ENCODE measurements at places on chromosomes 3 and 15.

DNA sequence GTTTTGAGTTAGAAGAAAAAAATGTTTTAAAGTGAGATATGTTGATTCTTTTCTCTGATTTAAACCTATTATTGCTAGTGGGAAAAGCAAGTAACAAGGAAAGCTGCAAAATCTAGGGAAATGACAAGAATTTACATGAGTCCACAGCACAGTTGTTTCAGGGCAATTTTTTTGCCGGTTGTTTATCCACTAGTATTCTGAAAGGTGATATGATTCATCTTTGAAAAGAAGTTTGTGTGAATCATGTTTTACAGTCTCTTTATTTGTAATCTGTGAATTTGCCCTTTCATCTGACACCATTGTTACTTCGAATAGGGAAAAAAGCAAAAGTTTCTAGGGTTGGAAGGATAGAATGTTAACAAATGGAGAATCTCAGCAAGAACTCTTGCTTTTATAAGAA is 894.7 kb downstream of the OTOL1 start:
- DNase-seq: peak; percentile 4

DNA sequence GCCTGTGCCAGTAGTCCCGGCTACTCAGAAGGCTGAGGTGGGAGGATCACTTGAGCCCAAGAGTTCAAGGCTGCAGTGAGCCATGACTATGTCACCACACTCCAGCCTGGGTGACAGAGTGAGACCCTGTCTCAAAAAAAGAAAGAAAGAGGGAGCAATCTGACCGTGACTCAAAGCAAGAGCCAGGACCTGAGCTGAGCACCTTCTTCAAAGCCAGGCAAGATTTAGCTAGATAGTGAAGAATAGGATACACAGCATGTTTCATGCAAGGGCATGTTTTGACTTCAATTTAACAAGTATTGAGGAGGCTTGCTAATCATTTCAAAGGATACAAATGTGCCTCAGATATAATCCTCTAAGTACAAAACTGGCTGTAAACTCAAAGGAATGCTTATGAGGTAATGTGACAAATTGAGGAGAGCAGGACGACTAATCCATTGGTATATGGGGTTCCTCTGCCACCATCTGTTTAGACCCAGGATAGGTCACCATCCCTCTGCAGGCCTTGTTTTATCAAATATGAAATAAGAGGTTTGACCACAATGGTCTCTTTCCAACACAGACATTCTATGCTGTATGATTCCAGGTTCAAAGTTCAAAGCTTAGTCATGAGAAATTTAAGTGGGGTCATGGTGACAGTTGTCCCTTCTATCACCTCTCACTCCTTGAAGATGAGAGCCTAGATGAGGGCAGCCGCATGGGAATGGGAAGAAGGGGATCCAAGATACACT is 33.2 kb downstream of the RAB27A start:
- no peak for DNase-seq

GRCh38 chr15:74208901-74209559 is 6.4 kb upstream of the STRA6 start:
- DNase-seq: no peak

DNA sequence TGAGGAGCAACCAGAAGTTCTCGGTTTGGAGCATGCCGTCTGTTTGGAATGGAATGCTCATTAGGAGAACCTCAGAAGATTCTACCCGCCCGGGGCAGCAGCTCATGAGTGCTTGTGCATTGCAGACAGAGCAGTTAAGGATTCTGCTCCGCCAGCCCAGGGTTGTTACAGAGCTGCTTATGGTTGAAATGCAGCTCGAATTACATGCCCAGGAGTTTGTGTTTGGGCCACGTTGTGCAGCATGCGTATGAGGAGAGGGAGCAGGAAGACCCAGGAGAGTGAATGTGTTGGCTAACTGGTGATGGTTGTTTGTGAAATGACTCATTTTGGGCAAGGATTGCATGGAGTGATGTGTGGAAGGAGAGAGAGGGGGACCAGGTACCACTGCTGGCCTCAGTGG is 9.0 kb downstream of the FGD5 start:
- no peak for DNase-seq

- DNase-seq: no peak
These were observed 197.1 kb upstream of the KBTBD8 start for GRCh38 chr3:66800941-66801545.

DNA sequence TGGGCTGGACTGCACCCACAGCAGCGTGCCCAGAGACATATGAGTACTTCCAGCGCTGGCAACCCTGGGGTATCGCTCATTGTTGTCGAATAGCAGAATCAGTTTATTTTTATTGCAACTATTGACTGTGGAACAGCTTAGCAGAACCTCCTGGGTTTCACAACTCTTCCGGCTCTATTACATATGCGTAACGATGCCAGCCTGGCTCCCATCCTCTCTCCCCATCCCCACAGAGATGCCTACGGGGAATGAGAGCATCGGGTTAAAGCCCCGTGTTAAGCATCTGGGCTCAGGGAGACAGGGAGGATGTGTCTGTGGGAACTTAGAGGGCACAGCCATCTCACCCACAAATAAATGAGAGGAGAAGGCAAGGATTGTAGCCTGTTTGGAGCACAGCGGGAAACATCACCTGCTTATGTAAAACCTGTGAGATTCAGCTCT is 76.6 kb upstream of the DLG1 start:
- DNase-seq: no peak

- no peak for DNase-seq
These were observed 170.8 kb downstream of the PEX5L start for GRCh38 chr3:179865861-179866505.

DNA sequence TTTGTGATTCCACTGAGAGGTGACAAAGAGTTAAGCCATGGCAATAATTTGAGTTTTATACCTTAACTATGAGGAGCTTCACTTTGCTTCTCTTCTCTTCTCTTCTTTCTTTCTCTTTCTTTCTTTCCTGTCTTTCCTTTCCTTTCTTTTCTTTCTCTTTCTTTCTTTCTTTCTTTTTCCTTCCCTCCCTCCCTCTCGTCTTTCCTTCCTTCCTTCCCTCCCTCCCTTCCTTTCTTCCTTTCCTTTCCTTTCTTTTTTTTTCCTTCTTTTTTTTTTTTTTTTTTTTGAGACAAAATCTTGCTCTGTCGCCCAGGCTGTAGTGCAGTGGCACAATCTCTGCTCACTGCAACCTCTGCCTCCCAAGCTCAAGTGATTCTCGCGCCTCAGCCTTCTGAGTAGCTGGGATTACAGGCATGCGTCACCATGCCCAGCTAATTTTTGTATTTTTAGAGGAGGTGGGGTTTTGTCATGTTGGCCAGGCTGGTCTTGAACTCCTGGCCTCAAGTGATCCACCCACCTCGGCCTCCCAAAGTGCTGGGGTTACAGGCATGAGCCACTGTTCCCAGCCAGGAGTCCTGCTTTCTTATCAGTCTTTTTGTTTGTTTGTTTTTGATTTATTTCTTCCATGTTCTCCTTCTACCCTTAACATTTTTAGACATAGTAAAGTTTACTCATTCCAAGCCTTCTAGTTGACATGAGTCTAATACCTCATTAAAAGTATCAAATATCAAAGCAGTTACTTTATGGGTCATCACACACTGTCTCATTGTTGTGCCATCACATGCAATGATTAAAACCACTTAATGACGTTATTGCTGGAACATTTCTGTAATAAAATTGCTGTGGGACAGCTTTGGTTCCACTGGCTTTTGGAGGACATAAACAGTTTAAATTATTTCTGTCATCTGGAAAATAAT is 29.9 kb downstream of the SLC49A4 start:
- DNase-seq: no peak

DNA sequence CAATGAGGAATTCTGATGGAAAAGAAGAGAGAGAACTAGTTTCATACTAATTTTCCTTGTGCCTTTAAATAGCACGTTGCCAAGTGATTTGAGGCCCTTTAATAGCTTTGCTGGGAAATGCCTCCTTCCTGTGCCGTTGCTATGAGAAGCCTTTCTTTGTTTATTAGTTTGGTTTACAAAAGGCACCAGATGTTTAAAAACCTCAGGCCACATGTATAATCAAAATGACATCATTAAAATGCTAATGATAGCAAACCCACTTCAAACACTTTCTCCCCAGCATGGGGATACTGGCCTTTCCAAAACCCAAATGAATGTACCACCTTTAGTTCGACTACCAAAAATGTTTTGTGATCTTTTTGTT is 50.0 kb upstream of the TBC1D23 start:
- DNase-seq: peak; percentile 54

GRCh38 chr3:141115789-141116541 is 64.8 kb downstream of the SPSB4 start:
- no peak for DNase-seq

- DNase-seq: no peak
These were observed 108.6 kb upstream of the AADACL2 start for GRCh38 chr3:151625086-151625485.

- DNase-seq: no peak
These were observed 45.2 kb downstream of the ZNF385D start for GRCh38 chr3:21705769-21706168.
